ENCODE measurements at places on chromosomes 3 and 15. TPM values are rescaled to one million over a fixed set of nuclear protein-coding genes. Genes with fewer than 3 reads are reported as not detected.

USP50 gene
- total RNA-seq = 0.85 TPM

CCDC39 gene
- not detected for total RNA-seq

LRRC3B gene
- total RNA-seq = not detected

CLDN16 gene
- total RNA-seq = not detected

CD80 gene
- not detected for total RNA-seq

FBN1 gene
- 1,190 TPM for total RNA-seq

SOX14 gene
- total RNA-seq = not detected

NUP210 gene
- total RNA-seq = 1.3 TPM

PPP1R14D gene
- total RNA-seq = not detected

IFT57 gene
- 22.4 TPM for total RNA-seq

CKMT1B gene
- not detected for total RNA-seq

SCN10A gene
- not detected for total RNA-seq

TMEM108 gene
- total RNA-seq = 7.1 TPM

PARP14 gene
- 29.0 TPM for total RNA-seq

SAMMSON gene
- total RNA-seq = 0.39 TPM

GOLGA8M gene
- 4.8 TPM for total RNA-seq

EFL1 gene
- 19.4 TPM for total RNA-seq

DCP1A gene
- 17.2 TPM for total RNA-seq

SLC22A13 gene
- 0.97 TPM for total RNA-seq

PPM1M gene
- total RNA-seq = 14.5 TPM

LRRIQ4 gene
- not detected for total RNA-seq

EFCC1 gene
- 0.13 TPM for total RNA-seq

ATP8B4 gene
- total RNA-seq = not detected

ISLR gene
- 49.6 TPM for total RNA-seq

CPLX3 gene
- not detected for total RNA-seq

IGSF10 gene
- total RNA-seq = 0.10 TPM

KBTBD12 gene
- not detected for total RNA-seq

SCN11A gene
- total RNA-seq = not detected

NR2F2 gene
- total RNA-seq = 167 TPM

ALPK3 gene
- 0.56 TPM for total RNA-seq

AGTR1 gene
- 2.2 TPM for total RNA-seq

COPS2 gene
- total RNA-seq = 68.4 TPM

PDZRN3 gene
- total RNA-seq = 20.0 TPM

MRAS gene
- 68.4 TPM for total RNA-seq

SI gene
- total RNA-seq = not detected

CRTAP gene
- 276 TPM for total RNA-seq

CASR gene
- not detected for total RNA-seq

THSD4 gene
- total RNA-seq = 3.4 TPM

HTR3E gene
- total RNA-seq = not detected

SLC30A4 gene
- 17.1 TPM for total RNA-seq

CSTA gene
- not detected for total RNA-seq

ZNF860 gene
- 1.5 TPM for total RNA-seq

Data from chondrocyte (in vitro differentiated cells).